ENCODE measurements at places on chromosomes 13 and 19.

DNA sequence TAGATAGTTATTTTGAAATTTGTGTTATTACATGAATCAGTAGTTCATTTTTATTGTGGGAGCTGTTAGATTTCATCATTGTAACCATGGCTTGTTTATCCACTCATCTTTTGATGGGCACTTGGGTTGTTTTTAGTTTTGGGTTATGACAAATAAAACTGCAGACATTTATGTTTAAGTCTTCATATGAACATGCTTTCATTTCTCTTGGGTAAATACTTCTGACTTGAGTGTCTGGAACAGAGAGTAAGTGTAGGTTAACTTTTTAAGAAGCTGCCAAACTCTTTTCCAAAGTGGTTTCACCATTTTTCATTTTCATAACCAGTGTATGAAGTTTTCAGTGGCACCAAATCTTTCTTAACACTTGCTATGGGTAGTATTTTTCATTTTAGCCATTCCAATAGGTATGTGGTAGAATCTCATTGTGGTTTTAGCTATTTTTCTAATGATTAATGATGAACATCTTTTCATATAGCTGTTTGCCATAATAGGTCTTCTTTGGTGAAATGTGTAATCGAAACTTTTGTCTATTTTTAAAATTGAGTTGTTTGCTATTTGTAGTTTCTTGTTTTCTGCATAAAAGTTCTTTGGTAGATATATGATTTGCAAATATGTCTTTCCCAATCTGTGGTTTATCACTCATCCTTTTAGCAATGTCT, 17.9 kb downstream of the SLAIN1 start:
- no peak for DNase-seq

- DNase-seq: no peak
Observed at GRCh38 chr13:105502193-105502592, 1033.3 kb downstream of the EFNB2 start.

DNA sequence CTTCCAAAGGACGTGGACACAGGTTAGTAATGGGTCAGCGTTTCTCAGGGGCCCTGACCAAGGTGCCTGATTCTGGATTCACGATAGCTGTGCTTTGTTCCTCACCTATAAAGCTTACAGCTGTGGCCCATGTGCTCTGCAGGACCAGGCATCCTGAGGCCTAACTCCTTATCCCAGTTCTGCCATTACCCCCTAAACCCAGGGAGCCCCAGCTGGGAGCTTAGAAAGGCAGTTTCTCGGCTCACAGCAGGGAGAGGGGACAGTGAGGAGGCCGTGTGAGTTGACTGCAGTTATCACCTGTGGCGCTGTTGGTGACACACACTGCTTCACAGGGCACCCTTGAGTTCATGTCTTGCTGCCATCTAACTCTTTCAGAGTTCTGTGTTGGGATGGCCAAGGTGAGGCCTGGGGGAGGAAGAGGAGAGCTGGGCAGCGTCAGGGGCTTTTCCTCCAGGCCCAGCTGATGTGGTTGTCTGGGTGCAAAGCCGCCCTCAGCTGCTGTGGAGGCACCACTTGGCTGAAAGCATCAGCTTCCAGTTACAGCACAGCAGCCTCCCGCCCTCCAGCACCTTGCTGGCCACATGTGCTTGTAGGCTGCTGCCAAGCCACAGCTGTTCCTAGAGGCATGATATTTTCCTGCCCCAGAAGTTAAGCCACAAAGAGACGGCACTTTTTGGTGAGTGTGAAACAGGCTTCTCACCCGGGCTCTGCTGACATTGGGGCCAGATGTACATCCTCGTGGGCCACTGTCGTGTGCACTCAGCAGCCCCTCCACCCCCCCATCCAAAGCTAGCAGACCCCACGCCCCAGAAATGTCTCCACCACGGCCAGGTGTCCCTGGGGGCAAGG, 99.6 kb upstream of the MCF2L start:
- DNase-seq: no peak

- no peak for DNase-seq
Observed at GRCh38 chr13:109199280-109199679, 569.9 kb downstream of the MYO16 start.

DNA sequence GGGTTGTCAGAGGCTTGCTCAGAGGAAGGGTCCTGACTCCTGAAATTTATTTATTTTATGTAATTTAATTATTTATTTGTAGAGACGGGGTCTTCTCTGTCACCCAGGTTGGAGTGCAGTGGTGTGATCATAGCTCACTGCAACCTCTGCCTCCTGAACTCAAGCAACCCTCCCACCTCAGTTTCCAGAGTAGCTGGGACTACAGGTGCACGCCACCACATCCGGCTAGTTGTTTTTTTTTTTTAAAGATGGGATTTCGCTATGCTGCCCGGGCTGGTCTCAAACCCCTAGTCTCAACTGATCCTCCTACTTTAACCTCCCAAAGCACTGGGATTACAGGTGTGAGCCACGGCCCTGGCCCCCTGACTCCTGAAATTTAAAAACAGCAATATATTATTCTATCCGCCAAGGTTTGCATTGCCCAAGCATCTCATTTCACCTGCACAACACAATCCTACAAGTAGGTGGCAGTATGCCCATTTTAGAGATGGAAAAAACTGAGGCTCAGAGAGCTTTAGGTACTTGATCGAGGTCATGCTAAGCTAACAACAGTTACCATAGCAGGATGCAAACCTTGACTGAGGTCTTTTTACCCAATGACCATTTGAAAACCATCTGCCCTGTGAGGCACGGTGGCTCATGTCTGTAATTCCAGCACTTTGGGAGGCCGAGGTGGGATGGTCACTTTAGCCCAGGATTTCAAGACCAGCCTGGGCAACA, 18.1 kb downstream of the ARHGEF18 start:
- DNase-seq: no peak

- no peak for DNase-seq
Observed at GRCh38 chr13:50650592-50651504, 192.6 kb downstream of the DLEU7 start.

DNA sequence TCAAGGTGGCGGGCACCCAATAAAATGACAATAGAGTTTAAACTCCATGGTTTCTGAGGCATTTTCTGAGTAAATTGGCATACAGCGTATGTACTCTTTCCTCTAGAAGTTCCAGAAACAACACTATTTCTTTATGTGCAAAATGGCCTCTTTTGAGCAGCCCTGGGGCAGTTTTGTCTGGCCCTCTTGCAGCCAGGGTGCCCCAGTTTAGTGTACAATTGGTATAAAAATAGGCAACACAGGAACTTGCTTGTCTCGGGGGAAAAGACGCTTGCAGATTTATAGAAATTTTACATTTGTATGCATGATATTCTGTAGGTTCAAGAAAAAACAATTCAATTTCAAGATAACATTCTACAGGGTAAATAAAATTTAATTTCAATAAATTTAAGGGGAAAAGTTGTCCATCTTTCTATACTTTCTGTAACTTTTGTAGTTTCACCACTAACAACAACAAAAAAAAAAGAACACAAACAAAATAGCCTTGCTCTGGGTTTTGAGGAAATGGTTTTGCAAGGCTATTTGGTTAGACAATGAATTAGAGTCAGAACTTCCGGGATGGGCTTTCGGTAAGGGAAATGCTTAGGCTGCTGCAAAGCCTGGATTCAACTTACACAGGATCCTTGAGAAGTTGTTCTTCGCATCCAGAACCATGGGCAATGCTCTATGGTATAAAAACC, 45.3 kb downstream of the LRCH1 start:
- no peak for DNase-seq

DNA sequence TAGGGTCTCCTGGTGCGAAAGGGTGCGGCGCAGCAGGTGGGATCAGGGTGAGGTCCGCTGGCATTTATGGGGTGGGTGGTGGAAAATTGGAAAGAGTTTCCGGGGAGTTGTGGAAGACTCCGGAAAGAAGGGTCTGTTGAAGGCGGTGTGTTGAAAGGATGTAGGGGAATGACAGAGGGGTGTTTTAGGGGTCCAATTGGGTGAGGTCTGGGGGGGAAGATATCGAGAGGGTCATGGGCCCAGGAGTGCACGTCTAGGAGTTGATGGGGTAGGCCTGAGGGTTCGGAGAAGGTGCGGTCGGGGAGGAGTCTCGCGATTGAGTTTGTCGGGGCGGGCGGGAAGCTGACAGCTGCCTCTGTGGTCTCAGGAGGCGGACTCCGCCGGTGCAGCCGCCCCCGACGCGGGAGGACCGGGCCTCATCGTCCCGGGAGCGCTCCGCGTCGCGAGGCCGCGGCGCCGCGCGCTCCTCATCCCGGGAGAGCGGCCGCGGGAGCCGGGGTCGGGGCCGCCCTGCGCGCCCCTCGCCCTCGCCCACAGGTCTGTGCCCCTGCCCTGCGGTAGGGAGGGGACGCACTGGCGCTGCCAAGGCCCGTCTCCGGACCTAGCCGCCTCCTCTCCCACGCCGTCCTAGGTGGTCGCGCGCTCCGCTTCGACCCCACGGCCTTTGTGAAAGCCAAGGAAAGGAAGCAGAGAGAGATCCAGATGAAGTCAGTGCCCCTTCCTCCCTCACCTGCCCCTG, 7.0 kb downstream of the PGLYRP1 start:
- DNase-seq: no peak

- no peak for DNase-seq
Observed at GRCh38 chr13:73336773-73337172, 278.0 kb downstream of the KLF5 start.

DNA sequence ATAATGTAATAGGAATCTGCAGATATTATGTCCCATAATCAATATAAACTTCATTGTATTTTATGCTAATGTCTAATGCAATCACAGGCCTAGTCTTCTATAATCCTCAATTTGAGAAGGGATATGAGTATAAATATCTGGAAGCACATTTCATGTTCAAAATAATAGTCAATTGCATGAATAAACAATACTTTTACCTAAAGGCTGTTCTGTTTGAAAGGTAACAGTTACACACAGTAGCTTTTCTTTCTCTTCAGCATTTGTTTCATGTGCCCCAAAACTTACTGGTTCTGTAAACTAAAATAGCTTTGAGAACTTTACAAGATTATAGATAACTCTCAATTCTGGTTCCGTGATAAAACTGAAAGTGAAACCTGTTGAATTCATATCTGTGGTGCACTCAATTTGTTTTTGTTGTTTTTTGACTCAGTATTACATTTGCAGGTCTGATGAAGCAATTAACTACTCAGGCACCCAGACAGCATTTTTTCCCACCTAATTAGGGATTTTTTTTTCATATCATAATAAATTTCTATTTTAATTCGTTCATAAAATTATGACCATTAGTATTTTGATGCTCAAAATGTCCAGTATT, 1193.8 kb downstream of the SLITRK1 start:
- no peak for DNase-seq

GRCh38 chr19:40286235-40286970, 1.3 kb upstream of the AKT2 start:
- no peak for DNase-seq

DNA sequence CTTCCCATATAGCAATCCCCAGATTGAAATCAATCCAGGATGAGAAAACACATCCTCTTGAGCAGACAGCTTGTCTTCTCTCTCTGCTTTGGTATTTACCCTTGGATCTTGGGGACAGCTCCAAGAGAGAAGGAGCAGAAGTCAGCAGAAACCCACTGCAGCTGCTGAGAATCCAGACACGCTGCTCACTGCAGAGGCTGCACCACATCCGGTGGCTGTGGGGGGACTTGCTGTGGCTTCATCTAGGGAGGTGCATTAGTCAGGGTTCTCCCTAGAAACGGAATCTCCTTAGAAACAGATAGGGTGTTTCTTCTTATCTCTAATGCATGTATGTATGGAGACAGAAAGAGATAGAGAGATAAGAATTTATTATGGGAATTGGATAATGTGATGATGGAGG, 2.7 kb downstream of the CYP4F12 start:
- no peak for DNase-seq

DNA sequence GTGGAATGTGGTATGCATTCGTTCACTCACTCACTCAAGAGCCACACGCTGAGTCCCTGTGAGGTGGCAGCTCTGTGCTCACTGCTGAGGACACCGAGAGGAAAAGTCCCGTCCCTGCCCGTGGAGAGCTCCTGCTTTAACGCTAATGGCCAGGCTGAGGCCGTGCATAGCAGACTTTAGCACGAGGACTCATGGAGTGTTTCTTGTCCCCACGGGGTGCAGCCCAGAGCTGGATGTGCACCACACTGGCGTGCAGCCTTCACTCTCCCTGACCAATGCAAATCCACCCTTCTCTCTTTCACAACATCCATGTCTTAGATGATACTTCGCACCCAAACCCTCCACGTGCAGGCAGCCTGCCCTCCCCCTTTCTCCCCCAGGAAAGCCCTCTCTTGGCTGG, 159.6 kb upstream of the ZNF536 start:
- no peak for DNase-seq

DNA sequence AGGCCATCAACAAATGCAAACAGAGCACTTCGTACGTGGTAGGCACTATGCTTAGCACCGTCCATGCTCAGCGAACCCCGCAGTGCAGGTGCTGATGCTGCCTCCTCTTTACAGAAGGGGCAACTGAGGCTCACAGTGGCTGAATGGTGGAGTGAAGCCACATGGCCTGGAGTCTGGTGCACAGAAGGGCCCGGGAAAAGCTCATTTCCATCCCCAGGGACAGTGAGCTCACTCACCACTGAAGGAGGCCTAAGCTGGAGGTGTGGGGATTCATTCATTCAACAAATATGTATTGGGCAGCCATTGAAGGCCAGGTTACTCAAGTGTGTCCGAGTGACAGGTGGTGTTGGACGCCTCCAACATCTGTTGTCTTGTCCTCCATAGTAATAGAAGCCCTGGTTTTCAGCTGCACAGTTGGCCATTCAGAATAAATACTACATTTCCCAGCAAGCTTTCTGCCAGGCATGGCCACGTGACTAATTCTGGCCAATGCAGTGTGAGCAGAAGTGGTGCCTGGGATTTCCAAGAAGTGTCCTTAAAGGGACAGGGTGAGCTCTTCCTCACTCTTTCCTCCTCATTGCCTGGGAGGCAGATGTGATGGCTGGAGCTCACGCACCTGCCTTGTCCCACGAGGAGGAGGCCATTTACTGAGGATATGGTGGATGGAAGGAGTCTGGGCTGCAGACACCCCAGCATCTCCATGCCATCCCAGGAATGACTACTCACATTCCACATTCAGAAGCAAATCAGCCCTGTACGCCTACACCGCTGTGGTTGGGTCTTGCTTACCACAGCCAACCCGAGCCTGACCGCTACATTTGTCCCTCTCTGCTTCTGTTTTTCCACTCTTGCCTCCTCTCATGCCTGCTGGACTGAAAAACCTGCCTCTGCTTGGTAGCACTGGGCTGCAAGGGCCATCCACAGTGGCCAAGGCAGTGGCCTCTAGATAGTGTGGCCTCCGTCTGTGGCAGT, 2.3 kb upstream of the ZNRF4 start:
- no peak for DNase-seq

- DNase-seq: no peak
Observed at GRCh38 chr13:36674337-36675212, 755 bp downstream of the SERTM1 start.

- DNase-seq: no peak
Observed at GRCh38 chr13:77479326-77479725, 56.2 kb upstream of the SCEL start.

Data from SK-N-MC (cell line).